ENCODE measurements at places on chromosomes 11 and 22.

- no peak for DNase-seq
Observed at GRCh38 chr22:28922540-28923244, 39.3 kb downstream of the ZNRF3 start.

DNA sequence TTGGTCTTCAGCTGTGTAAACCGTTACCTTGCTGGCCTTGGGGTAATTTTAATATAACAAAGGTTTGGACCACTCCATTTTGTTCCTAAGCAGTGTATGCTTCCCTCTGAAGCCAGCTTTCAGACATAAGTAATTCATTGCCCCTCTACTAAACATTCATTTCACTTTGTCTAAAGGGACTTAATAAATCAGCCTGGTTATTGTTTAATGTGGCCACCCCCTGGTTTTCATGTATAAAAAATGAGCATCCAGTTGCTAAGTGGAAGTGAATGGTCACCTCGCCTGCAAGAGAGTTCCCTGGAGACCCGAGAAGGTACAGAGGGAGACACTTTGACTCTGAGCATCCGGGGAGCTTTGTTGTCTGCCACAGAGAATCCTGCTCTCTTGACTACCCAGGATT lies 3.9 kb downstream of the ABTB2 start:
- no peak for DNase-seq

- no peak for DNase-seq
Observed at GRCh38 chr22:32407312-32407711, 4.7 kb downstream of the RTCB start.

GRCh38 chr11:57402188-57403002 lies 11.9 kb upstream of the PRG2 start:
- DNase-seq = no peak
